ENCODE measurements at places on chromosomes 1 and 21. TPM values are rescaled to one million over a fixed set of nuclear protein-coding genes. Genes with fewer than 3 reads are reported as not detected.
A peak's percentile ranks its signal among the peaks of the same experiment; 100 is the strongest.

Gene C1orf115
- total RNA-seq, result 18.2 TPM

Gene ANGEL2
- 53.7 TPM for total RNA-seq

Gene NOL9
- total RNA-seq, result 29.4 TPM

Gene CAPN8
- 48.5 TPM for total RNA-seq

Gene RABGAP1L
- total RNA-seq, result 123 TPM

Gene GADD45A
- 12.9 TPM for total RNA-seq

Gene MFN2
- 70.8 TPM for total RNA-seq

Gene NUP133
- 57.6 TPM for total RNA-seq

Gene KRTAP10-12
- not detected for total RNA-seq

Gene CCDC17
- 24.0 TPM for total RNA-seq

Gene TIE1
- 133 TPM for total RNA-seq

Gene TNFRSF8
- 1.9 TPM for total RNA-seq

Gene GRHL3
- 0.95 TPM for total RNA-seq

Gene DAB1
- total RNA-seq, result 0.12 TPM

- H3K27me3 ChIP-seq, result no peaks in the 10 kb centered on the region
- DNase-seq, result no peak
- H3K4me1 ChIP-seq, result no peaks in the 10 kb centered on the region
- H3K4me3 ChIP-seq, result no peak overlapping the region
- no peak overlapping the region for H3K27ac ChIP-seq
These were observed 64.5 kb downstream of the OBSCN start for GRCh38 chr1:228272331-228272791.

- H3K4me1 ChIP-seq, result no peaks in the 10 kb centered on the region
- H3K27ac ChIP-seq, result no peak overlapping the region
- H3K36me3 ChIP-seq, result no peaks in the 10 kb centered on the region
- H3K27me3 ChIP-seq, result no peaks in the 10 kb centered on the region
- peak; percentile 68 for DNase-seq
- no peak overlapping the region for H3K4me3 ChIP-seq
These were observed 1.7 kb upstream of the TNFRSF9 start for GRCh38 chr1:7942214-7942921.

DNA sequence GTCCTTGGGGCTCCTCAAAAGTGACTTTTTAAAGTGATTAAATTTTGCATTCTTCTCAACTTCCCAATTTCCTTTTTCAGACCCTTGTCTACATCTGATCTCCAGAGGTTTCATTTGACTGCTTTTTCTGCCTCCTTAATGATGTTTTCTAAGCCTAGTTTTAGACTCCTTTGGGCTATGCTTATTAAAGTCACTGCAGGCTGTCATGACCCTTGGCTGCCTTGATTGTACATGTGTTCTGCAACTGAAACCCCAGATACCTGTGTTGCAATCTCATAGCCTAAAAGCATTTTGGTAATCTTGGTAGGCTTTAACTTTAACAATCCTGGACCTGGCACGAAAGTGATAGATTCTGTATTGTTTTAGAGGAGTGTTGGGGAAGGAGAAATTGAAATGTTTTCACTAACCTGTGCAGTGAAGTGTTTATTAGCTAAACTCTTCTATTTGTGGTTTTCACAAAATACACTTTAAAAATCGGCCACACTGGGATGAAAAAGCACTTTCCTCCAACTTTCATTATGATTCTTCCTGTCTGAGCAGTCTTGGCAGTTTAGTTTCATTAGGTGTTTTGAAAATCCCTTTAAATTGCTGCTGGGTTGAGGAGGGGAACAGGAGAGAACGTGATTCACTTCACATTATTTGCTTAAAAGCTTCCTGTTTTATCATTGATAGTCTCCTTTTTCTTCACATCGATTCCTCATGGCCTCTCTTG, 4.9 kb downstream of the MACO1 start:
- H3K27me3 ChIP-seq, result no peaks in the 10 kb centered on the region
- peaks cover 8% of the 10 kb centered on the region for H3K4me1 ChIP-seq
- DNase-seq, result peak; percentile 8

GRCh38 chr1:162347281-162347680, 29.4 kb downstream of the SPATA46 start:
- H3K27me3 ChIP-seq, result no peaks in the 10 kb centered on the region
- no peak for DNase-seq
- H3K4me1 ChIP-seq, result peaks cover 3% of the 10 kb centered on the region
- H3K27ac ChIP-seq, result no peak overlapping the region

- no peak overlapping the region for H3K4me3 ChIP-seq
- no peak overlapping the region for H3K27ac ChIP-seq
- no peaks in the 10 kb centered on the region for H3K4me1 ChIP-seq
- peaks cover 2% of the 10 kb centered on the region for H3K27me3 ChIP-seq
- H3K36me3 ChIP-seq, result no peaks in the 10 kb centered on the region
These were observed 40.9 kb downstream of the ACTL8 start for GRCh38 chr1:17795836-17796645.

DNA sequence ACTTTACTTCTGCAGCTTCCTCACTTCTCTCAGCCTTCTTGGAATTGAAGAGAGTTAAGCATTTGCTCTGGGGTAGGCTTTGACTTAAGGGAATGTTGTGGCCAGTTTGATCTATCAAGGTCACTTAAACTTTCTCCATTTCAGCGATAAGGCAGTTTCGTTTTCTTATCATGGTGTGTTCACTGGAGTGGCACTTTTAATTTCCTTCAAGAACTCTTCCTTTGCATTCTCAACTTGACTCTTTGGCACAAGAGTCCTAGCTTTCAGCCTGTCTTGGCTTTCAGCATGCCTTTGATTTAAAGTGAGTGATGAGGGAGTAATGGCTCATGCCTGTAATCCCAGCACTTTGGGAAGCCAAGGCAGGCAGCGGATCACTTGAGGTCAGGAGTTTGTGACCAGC, 38.7 kb downstream of the HS2ST1 start:
- peaks cover 6% of the 10 kb centered on the region for H3K4me1 ChIP-seq
- H3K27me3 ChIP-seq, result no peaks in the 10 kb centered on the region
- no peak overlapping the region for H3K27ac ChIP-seq
- peak; percentile 55 for DNase-seq
- no peak overlapping the region for H3K4me3 ChIP-seq

DNA sequence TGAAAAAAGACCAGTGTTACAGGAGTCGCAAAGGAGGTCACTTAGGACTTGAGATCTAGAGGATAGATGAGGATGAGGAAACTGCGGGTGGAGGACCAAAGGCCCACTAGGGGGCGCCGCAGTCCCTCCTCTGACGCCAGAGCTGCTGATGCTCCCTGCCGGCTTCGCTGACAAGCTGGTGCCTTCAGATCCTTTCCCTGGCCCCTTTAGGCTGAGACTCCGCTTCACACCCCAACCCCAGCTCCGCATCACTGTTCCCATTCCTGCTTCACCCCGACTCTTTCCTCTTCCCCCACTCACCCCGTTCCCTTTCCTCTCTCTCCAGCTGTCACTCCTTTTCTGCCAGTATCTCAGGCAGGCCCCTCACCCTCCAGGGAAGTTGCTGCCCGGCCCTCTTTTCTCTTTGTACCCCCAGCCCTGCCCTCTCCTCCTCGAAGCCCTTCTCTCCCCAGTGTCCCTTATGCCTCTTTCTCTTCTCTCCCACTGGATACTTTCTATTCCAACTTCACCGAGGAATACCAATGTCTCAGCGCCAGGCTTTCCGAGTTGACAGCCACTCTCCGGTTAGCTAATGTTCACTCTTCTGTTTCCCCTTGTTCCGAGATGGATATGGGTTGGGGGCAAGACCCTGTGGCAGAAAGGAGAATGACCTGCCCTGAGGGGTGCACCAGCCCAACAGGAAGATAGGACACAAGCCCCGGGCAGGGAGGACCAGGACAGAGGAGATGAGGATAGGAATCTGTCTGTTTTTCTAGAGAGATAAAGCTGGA, 4.5 kb downstream of the KCNJ9 start:
- peaks cover 6% of the 10 kb centered on the region for H3K4me1 ChIP-seq
- peaks cover 33% of the 10 kb centered on the region for H3K27me3 ChIP-seq
- H3K36me3 ChIP-seq, result no peaks in the 10 kb centered on the region
- DNase-seq, result peak; percentile 74
- no peak overlapping the region for H3K4me3 ChIP-seq

- DNase-seq, result no peak
- H3K4me1 ChIP-seq, result no peaks in the 10 kb centered on the region
- no peak overlapping the region for H3K4me3 ChIP-seq
- H3K27me3 ChIP-seq, result no peaks in the 10 kb centered on the region
- H3K36me3 ChIP-seq, result no peaks in the 10 kb centered on the region
These were observed 8.9 kb downstream of the SLC6A17 start for GRCh38 chr1:110159168-110159567.

GRCh38 chr1:43503534-43503933, 27.1 kb upstream of the PTPRF start:
- H3K4me1 ChIP-seq, result no peaks in the 10 kb centered on the region
- H3K27me3 ChIP-seq, result no peaks in the 10 kb centered on the region
- no peak overlapping the region for H3K4me3 ChIP-seq
- H3K36me3 ChIP-seq, result no peaks in the 10 kb centered on the region
- no peak overlapping the region for H3K27ac ChIP-seq

DNA sequence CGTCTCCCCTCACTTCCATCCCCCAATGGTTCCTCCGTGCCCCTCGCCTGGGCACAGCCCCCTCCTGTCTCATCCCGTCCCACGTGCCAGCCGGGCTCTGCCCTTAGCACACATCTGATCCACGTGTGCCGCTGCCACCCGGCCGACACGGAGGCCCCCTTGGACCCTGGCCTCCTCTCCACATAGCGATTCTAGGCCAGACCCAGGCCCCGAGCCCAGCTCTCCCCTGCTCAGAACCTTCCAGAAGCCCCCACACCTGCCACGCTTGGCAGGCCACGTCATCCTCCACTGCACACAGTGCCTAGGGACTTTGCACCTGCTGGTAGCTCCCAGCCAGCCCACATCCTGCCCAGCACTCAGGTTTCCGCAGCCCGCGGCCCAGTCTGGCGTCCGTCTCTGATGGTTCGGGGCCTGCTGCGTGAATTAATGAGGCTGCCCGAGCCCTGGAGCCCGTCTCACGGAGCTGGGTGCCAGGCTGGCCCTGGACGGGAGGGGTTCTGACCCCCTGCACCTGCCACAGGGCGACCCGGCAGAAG, 20.1 kb downstream of the PLCH2 start:
- H3K27me3 ChIP-seq, result no peaks in the 10 kb centered on the region
- no peak overlapping the region for H3K27ac ChIP-seq
- no peaks in the 10 kb centered on the region for H3K36me3 ChIP-seq
- DNase-seq, result no peak

DNA sequence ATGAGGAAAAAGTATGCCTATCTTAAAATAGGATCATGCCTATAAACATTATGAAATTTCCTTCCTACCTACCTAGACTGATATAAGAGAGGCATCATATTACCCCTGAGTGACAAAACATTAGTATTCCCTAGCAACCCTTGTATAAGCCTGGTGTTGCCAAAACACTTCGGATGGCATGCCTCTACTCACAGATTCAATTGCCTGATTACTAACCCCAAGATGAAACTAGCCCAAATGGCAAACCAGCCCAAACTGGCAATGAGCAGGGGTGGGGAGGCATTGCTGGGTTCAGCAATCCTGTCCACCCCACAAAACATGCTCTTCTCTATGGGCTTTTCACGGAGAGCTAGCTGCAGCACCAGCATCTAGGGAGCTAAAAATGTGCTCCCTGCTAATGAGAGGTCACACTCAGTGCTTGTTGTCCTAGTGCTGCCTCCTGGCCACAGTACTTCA, 13.9 kb downstream of the PALMD start:
- no peaks in the 10 kb centered on the region for H3K4me1 ChIP-seq
- no peaks in the 10 kb centered on the region for H3K27me3 ChIP-seq
- H3K27ac ChIP-seq, result peak overlapping the region; percentile 82
- no peak for DNase-seq
- no peaks in the 10 kb centered on the region for H3K36me3 ChIP-seq

- DNase-seq, result no peak
- H3K4me1 ChIP-seq, result no peaks in the 10 kb centered on the region
- H3K27me3 ChIP-seq, result no peaks in the 10 kb centered on the region
- H3K36me3 ChIP-seq, result peaks cover 17% of the 10 kb centered on the region
- H3K4me3 ChIP-seq, result no peak overlapping the region
These were observed 59.0 kb downstream of the RUSC1 start for GRCh38 chr1:155379631-155380090.

GRCh38 chr1:209513226-209513625, 70.3 kb upstream of the CAMK1G start:
- no peak overlapping the region for H3K27ac ChIP-seq
- no peaks in the 10 kb centered on the region for H3K4me1 ChIP-seq
- H3K4me3 ChIP-seq, result no peak overlapping the region
- no peak for DNase-seq
- no peaks in the 10 kb centered on the region for H3K36me3 ChIP-seq
- H3K27me3 ChIP-seq, result no peaks in the 10 kb centered on the region

DNA sequence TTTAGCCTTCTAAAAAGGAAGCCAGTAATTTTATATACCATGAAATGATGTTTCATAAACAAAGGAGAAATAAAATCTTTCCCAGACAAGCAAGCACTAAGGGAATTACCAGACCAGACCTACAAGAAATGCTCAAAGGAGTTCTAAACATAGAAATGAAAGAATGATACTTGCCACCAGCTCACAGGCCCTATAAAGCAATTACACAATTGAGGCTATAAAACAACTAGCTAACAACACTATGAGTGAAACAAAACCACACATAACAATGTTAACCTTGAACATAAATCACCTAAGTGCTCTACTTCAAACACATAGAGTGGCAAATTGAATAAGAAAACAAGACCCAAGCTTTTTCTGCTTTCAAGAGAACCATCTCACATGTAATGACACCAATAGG, 123.8 kb downstream of the BARHL2 start:
- no peaks in the 10 kb centered on the region for H3K27me3 ChIP-seq
- no peak for DNase-seq
- no peak overlapping the region for H3K27ac ChIP-seq
- no peaks in the 10 kb centered on the region for H3K4me1 ChIP-seq
- H3K36me3 ChIP-seq, result no peaks in the 10 kb centered on the region
